ENCODE measurements at places on chromosomes 16 and 17. TPM values are rescaled to one million over a fixed set of nuclear protein-coding genes. Genes with fewer than 3 reads are reported as not detected.

The GRAPL gene
- not detected for total RNA-seq

The CDRT4 gene
- total RNA-seq = 5.4 TPM

The PRSS33 gene
- total RNA-seq = 0.39 TPM

DNA sequence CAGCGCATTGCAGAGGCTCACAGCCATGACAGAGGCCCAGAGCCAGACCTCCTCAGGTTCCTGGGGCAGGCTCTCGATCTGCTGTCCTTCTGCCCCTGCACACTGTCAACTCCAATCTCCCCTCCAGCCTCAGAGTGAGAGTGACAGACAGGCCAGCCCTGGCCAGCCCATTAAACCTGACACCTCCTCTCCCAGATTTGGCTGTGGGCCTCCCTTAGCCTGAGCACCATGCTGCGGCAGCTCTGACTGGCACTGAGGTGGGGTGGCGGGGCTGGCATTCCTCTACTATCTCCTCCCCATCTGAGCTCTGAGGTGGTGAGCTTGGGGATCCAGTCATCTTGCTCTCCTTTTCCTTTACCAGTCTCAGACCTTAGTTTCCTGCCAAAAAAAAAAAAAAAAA, 15.5 kb upstream of the C1QL1 start:
- H3K27ac ChIP-seq = no peak overlapping the region
- no peak for DNase-seq
- H3K4me1 ChIP-seq = peaks cover 16% of the 10 kb centered on the region

DNA sequence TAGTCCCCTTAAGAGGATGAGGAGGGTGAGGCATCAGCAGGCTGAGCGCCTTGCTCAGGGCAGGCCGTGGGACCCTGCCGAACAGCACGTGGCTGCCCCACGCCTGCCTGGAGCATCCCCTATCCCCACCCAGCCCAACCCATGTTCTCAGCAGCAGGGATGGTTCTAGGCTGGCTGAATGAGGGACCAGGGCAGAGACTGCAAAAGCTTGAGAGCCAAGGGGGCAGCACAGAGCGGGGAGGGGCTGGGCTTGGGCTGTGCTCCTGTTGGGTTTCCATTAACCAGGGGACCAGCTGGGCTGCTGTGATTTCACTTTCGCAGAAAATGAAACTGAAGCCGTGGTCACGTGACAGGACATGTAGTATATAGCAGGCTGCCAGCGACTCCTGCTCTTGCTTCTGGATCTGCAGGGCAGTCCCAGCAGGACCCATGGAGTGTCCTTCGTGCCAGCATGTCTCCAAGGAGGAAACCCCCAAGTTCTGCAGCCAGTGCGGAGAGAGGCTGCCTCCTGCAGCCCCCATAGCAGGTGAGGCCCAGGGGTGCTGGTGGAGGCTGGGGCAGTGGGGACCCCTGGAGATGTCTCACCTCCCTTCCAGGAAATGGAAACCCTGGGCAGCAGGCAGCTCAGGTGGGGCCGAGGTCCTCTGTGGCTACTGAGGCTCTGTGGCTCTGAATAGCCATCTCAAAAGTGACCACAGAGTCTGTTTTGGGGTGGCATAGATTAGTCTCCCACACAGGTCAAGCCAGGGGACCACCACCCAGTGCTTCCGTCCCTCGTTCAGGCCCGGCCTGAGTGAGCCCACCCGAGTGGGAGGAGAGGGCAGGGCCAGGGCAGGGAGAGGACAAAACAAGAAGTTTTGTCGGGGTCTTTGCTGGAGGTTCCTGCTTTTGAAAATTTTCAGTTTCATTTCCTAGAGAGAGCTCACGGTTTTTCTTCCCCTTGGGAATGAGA, 2.9 kb downstream of the RNF213 start:
- no peak for DNase-seq
- H3K36me3 ChIP-seq = peaks cover 4% of the 10 kb centered on the region
- peaks cover 11% of the 10 kb centered on the region for H3K4me1 ChIP-seq
- peak overlapping the region; percentile 80 for H3K4me3 ChIP-seq
- peak overlapping the region; percentile 86 for H3K27ac ChIP-seq

Data from type B pancreatic cell (in vitro differentiated cells).